ENCODE measurements at places on chromosomes 1 and 21.
A peak's percentile ranks its signal among the peaks of the same experiment; 100 is the strongest.

DNA sequence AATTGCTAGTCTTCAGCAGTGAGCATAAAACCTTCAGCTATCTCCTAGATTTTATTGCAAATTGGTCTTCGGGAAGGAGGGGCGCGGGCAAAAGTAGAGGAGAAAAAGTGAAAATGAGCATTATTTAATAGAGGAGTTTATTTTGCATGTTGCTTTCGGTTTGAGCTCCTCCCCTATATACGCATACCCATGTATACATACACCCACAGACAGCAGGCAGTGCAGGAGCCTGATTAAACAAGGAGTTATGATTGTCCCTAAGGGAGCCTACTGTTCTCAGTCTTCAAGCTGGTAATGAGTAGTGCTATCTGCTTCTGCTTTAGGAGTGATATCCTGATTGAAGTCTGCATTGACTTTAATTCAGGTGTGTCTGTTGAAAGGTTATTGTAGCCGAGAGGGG is 133.8 kb downstream of the SPATA46 start:
- DNase-seq, result no peak

DNA sequence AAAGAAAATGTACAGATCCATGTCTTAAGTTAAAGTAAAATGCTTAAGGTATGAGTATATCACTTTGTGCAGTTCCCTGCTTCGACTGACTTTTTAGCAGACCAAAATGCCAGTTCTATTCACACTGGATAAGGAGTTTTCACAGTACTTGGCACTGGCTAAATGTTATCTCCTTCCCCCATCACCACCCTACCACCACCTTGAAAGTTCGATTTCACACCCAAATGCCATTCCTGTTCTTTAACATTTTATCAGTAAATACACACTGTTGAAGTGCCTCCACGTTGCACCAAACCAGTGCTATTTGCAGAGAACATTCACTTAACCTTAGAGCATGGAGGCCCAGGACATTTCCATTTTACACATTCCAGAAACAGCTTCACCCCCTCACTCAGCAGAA is 100.0 kb downstream of the URB2 start:
- DNase-seq, result no peak

DNA sequence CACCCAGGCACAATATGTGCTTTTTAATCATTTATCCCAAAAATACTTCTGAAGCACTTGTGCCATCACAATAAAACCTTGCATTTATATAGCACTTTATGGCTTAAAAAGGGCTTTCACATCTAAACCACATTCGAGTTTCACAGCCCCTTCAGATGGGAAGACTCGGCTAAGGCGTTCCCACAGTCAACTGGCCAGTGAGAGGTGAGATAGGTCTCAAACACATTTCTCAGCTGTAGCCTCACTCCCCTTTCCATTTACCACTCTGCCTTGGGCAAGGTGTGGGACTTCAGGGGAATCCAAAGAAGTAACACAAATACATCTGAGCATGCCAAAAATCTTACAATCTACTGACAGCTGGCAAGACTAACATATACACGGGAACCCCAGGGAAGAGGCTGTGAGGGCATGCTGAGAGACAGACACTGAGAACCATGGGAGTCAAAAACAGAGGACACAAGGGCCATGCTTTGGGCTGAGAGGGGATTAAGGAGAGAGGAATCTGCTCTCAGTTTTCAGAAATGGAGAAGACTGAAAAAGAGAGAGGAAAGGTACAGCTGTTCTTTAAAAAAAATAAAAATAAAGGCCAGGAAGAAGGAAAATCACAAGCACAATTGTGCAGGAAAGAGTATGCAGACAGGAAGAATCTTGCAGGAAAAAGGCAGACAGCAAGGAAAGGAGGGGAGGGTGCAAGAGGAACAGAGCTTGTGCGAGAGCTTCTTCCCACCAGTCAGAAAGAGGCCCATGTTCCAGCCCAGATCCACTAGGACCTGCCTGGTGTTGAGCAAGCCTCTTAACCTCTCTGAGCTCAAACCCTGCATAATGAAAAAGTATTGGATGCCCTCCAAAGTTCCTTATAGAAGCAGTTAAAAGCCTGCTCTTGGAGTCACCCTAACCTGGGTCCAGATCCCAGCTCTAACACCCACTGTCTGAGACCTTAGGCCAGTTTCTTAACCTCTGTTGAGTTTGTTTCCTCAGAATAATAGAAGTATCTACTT is 73.5 kb downstream of the JAK1 start:
- DNase-seq, result no peak

DNA sequence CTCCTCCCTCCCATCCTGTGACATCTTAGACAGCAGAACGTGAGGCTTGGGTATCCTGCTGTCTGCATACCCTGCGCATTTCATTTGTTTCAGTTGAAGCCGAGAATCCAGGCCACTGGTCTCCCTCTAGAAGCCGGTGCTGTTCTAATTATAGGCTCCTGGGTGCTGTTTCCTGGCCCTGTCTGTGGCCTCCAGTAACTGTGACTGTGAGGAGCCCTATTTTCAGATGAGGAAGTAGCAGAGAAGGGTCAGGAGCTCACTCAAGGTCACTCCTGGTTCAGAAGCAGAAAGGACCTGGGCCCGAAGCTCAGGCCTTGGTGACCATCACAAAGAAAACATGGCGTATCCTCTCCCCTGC is 24.0 kb downstream of the COQ8A start:
- no peak for DNase-seq

DNA sequence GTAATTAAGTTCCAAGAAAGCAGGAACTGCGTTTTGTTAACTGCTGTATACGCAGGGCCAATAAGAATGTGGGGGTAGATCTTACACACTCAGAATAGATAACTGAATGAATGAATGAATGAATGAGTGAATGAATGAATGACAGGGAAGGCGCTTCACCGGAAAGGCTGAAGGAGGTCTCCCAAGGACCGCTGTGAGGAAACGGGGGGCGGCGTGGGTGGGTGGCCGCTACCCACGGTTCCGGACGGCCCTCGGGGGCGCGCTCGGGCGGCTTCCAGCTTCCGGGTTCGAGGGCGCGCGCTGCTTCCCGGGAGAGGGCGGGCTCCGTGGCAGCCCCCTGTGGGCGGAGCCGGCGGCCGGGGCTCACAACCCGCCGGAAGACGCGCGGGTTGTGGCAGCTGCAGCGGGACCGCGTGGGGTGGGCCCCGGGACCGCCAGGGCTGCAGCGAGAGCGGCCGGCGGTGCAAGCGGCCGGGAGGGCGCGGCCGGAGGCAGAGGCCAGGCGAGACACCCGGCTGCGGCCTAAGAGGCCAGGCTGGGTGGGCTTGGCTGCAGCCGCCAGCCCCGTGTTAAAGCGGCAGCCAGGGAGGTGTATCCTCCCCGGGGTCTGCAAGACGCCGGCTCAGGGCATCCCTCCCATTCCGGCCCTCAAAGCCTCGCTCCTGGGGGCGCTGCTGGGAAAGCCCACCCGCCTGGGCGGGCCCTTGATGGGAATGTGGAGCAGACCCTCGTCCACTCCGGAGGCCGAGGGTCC is at the start of gene ZFP69:
ZFP69 (plus strand) TSS at position 367 of the 754 bp plus-strand sequence. CDS start 2,072 bp downstream, outside the sequence.
- DNase-seq, result peak; percentile 66

GRCh38 chr1:87961992-87962391 is 633.3 kb downstream of the LMO4 start:
- DNase-seq, result no peak

GRCh38 chr1:180269645-180270529 is 39.8 kb downstream of the LHX4 start:
- DNase-seq, result no peak

DNA sequence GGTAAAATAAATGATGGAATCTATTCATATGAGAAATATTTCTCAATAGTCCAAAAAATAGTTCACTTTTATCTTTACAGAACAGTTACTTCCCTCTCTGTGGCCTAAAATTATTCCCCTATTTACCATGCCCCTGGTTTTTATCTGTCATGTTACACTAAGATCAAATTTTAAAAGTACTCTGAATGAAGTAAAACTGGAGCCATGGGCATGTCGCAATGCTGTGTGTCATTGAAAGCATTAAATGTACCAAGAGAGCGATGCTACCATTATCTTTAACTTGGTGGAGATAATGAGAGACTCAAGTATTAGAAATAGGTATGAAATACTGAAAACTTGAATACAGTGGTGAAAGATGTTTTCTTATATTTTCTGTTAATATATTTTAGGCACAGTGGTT is 146.2 kb downstream of the KCNT2 start:
- no peak for DNase-seq

DNA sequence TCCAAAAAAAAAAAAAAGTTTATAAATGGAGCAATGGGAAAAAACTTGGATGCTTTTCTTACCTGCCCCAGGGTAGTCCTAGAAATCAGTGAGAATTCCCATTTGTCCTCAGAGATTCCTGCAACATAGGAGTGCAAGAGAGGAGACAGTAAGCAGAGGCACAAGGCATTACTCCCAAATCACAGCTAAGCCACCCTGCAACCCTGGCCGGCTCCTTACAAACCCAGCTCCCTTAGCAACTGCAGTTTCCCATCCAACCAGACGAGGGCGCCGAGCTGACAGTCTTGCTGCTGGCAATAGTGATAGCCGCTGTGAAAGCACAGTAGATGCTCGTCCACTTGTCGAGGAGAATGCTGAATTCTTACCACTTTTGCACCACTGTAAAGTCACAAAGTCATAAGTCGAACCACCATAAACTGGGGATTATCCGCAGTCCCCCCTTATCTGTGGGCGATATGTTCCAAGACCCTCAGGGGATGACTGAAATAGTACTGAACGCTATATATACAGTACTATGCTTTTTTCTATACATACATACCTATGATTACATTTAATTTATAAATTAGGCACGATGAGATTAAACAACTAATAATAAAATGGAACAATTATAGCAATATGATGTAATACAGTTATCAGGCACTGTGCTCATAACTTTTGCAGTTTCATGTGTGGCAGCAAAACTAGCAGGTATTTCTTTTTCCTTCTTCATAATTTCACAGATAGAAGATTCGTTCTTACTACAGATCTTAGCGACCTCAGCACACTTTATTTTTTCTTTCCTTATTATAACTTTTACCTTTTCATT is 6.0 kb upstream of the PITHD1 start:
- peak; percentile 44 for DNase-seq

GRCh38 chr21:35579520-35580293 is 480.6 kb downstream of the SETD4 start:
- no peak for DNase-seq

GRCh38 chr1:198171667-198172540 is 15.1 kb downstream of the NEK7 start:
- no peak for DNase-seq

GRCh38 chr1:233993651-233994050 is 89.2 kb downstream of the SLC35F3 start:
- DNase-seq, result no peak

DNA sequence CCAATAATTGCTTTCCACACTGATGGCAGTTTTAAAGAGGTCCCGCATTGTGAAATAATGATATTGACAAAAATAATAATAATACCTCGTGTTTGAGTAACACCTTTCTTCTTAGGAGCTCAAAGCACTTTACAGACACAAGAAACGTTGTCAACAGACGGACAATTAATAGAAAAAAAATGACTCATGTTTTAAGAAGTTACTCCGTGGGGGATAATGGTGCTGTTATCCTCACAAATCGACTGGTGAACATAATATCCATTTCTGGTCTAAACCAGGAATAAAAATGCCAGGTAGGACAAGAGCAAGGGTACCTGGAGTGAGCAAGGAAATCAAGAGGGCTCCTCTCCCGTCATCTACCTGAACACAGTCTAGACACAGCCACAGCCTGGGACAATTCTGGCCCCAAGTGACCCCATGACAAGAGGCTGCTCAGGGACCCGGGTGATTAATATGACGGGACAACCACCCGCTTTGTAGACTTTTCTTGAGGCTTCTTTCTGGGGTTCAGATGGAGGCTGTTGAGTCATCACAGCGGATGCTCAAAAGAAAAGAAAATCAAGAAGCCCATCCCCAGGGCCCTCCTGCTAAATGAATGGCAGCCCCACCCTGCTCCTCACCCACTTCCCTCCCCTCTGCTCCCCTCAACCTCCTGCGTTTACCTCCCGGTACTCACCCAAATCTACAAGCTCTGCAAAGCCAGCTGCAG is 146.2 kb upstream of the IRF2BP2 start:
- no peak for DNase-seq

- no peak for DNase-seq
Observed at GRCh38 chr1:71667216-71667615, 586.4 kb upstream of the ZRANB2 start.

DNA sequence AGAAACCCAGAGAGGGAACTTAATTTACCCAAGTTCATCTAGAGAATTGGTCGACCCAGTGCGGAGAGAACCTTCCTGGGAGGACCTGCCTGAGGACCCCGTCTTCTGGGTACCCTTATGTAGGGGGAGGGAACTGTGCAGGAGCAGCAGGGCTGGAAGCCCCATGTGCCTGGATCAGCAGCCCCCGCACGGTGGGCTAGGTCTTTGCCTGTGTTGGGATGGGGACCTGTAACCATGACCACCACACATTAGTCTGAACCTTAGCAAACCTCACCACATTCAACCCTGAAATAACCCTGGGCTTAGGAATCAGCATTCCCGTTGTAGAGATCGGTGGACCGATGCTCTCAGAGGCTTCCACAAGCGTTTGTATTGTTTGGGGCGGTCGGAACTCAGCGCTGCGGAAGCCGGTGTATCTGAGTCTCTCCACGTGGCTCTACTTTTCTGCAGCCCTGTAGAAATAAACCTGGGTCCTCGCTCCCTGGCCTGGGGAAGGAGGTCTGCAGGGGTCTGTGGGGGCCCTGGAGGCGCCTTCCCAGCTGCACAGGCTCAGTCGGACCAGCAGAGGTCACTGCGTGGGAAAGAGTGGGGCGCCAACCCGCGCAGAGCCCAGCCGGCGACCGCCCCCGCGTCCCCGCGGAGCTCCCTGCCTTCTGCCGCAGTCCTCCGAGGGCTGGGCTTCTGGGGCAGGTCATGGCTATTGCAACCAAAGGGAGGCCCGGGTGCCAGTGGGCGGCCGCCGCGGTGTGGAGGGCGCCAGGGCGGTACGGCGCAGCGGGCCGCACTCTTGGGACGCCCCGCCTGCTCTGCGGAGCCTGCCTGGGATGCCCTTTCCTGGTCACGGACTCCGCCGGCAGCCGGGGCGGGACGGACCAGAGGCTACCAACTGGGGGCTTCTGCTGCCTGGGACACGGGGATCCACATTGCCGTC is 36.2 kb upstream of the KCNA10 start:
- DNase-seq, result peak; percentile 2

GRCh38 chr1:168863772-168864171 is 134.8 kb upstream of the DPT start:
- DNase-seq, result no peak

- DNase-seq, result no peak
Observed at GRCh38 chr1:14592004-14592631, 6.4 kb upstream of the KAZN start.

GRCh38 chr1:48215222-48215621 is 7.3 kb upstream of the SLC5A9 start:
- DNase-seq, result no peak

- DNase-seq, result no peak
Observed at GRCh38 chr1:235077571-235078479, 50.8 kb downstream of the TOMM20 start.

- no peak for DNase-seq
Observed at GRCh38 chr1:170881268-170882265, 53.8 kb upstream of the MROH9 start.
